ENCODE measurements at places on chromosomes 2 and 18. TPM values are rescaled to one million over a fixed set of nuclear protein-coding genes. Genes with fewer than 3 reads are reported as not detected.

GRCh38 chr2:219661197-219661954 lies 33.9 kb downstream of the SLC4A3 start:
- no peaks in the 10 kb centered on the region for H3K27me3 ChIP-seq
- no peaks in the 10 kb centered on the region for H3K4me1 ChIP-seq
- no peak overlapping the region for H3K4me3 ChIP-seq
- no peaks in the 10 kb centered on the region for H3K36me3 ChIP-seq
- DNase-seq = no peak

DNA sequence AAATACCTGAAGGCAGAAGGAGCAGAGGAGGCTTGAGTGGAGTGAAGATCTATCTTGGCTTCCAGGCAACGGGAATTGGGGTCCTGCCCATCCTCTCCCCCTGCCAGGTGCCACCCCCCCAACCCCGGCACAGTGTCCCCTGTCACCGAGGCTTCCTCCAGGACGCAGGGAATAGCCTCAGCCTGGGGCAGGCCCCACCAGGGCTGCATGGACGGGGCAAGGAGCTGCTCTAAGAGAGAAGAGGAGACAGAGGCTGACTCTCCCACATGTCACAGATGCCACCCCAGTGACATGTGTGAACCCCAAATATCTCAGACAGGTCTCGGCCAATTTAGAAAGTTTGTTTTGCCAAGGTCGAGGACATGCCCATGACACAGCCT lies 42.1 kb downstream of the PXDN start:
- DNase-seq = no peak
- no peaks in the 10 kb centered on the region for H3K36me3 ChIP-seq
- H3K27ac ChIP-seq = no peak overlapping the region
- H3K27me3 ChIP-seq = no peaks in the 10 kb centered on the region

Gene FEV
- not detected for total RNA-seq

DNA sequence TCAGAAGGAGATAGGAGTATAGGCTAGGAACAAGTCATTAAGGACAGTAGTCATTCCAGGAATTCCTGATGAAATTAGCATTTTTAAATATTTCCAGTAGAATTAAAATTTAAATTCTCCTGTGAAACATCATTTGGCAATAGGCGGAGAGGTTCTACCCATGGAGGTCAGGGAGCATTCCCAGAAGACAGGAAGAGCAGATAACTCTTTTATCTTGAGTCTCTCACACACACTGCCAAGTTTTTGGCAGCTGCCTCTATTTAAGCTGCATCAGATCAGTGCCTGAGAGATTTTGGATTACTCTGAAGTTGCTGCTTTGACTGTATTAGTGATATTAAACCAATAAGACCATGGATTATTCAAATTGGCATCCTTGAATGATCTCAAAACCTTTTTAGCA lies 714.7 kb downstream of the EPHA4 start:
- H3K27ac ChIP-seq = no peak overlapping the region
- H3K4me3 ChIP-seq = no peak overlapping the region
- no peaks in the 10 kb centered on the region for H3K27me3 ChIP-seq
- no peaks in the 10 kb centered on the region for H3K36me3 ChIP-seq

DNA sequence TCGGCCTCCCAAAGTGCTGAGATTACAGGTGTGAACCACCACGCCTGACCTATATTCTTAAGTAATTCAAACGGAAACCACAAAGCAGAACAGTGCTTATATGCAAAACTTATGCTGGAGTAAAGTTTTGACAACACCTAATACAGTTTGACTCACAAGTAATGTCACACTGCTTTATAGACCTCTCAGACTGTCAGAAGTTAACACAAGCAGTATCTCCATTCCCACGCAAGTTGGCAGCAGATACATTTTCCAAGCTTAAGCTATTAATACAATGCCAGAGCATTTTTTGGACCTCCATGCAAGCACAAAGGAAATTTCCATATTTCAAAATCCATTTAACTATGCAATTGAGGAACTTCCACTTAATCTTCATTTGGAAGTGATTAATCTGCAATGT lies 21.0 kb upstream of the SANBR start:
- H3K36me3 ChIP-seq = peaks cover 3% of the 10 kb centered on the region
- peak; percentile 25 for DNase-seq
- no peaks in the 10 kb centered on the region for H3K27me3 ChIP-seq
- H3K27ac ChIP-seq = no peak overlapping the region

DNA sequence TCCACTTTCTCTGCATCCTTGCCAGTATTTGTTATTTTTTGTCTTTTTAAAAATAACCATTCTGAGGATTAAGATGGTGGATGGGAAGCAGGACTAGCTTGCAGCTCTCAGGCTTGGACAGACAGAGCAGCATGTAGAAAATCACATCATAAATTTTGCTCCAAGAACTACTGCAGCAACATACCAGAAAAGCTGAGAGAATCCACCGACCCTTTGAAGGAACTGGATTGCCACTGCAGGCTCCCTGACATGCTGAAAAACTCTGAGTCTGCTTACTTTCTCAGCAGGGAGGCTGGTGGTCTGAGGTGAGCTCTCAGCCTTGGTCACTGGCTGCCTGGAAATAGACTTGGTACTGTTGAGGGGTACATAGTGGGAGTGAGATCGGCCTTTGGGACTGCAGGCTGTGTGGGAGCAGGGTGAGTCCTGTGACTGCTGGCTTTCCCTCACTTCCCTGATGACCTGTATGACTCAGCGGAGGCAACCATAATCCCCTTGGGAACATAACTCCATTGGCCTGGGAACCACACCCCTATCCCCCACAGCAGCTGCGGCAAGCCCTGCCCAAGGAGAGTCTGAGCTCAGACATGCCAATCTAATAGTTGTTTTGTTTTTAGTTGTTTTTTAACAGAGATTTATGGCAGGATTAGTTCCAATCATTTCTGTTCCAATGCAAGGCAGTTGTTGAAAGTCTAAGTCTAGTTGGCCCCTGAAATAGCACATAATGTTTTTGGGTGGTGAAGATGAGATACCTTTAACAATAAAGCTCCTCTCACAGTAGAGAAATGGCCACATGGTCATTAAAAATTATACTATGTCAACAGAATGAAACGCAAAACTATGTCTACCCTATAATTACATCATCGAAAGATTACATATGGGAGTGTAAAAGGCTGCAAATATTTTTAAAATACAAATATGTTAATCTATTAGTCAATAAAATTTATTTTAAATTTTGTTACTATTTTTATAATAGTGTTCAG lies 414.2 kb upstream of the CHAC2 start:
- H3K36me3 ChIP-seq = no peaks in the 10 kb centered on the region
- H3K27me3 ChIP-seq = no peaks in the 10 kb centered on the region
- H3K4me1 ChIP-seq = no peaks in the 10 kb centered on the region
- no peak overlapping the region for H3K4me3 ChIP-seq
- no peak overlapping the region for H3K27ac ChIP-seq
- no peak for DNase-seq

Gene UGT1A5
- 0.16 TPM for total RNA-seq

DNA sequence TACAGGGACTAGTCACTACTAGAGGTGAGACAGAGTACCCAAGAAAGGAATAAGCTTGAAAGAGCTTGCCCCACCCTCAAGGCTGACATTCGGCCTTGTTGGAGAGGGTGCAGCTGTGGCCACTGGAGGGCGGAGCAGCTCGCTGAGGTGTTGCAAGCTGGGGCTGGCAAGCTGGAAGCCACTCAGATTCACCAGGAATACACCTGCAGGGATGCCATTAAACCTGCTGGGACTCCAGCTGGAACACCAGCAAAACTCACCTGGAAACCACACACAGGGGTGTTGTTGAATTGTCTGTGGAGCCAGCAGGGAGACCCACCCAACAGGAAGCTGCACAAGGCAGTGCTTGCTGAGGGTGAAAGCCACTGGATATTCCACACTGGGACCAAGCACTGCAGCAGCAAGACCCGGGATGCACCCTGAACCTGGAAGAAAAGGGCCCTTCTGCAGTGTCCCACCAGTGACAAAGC lies 26.1 kb downstream of the KCTD18 start:
- no peak overlapping the region for H3K27ac ChIP-seq
- peaks cover 7% of the 10 kb centered on the region for H3K4me1 ChIP-seq

GRCh38 chr2:188893972-188894371 lies 80.2 kb upstream of the COL3A1 start:
- H3K36me3 ChIP-seq = no peaks in the 10 kb centered on the region
- no peaks in the 10 kb centered on the region for H3K4me1 ChIP-seq
- H3K4me3 ChIP-seq = no peak overlapping the region
- H3K27ac ChIP-seq = no peak overlapping the region

GRCh38 chr2:108182489-108182888 lies 57.3 kb upstream of the SULT1C3 start:
- no peaks in the 10 kb centered on the region for H3K4me1 ChIP-seq
- no peak overlapping the region for H3K4me3 ChIP-seq
- DNase-seq = peak; percentile 45
- H3K27ac ChIP-seq = no peak overlapping the region
- H3K36me3 ChIP-seq = no peaks in the 10 kb centered on the region

- H3K36me3 ChIP-seq = no peaks in the 10 kb centered on the region
- H3K27me3 ChIP-seq = no peaks in the 10 kb centered on the region
- H3K4me3 ChIP-seq = no peak overlapping the region
- peaks cover 48% of the 10 kb centered on the region for H3K4me1 ChIP-seq
Observed at GRCh38 chr2:120842456-120843439, 107.1 kb downstream of the GLI2 start.

Gene EFR3B
- total RNA-seq = 3.6 TPM

Gene UGT1A9
- not detected for total RNA-seq

- DNase-seq = no peak
- H3K4me1 ChIP-seq = peaks cover 10% of the 10 kb centered on the region
- no peaks in the 10 kb centered on the region for H3K27me3 ChIP-seq
- no peak overlapping the region for H3K4me3 ChIP-seq
Observed at GRCh38 chr2:66477135-66477842, 42.4 kb downstream of the MEIS1 start.

GRCh38 chr2:111654829-111655228 lies 229.2 kb downstream of the ANAPC1 start:
- no peaks in the 10 kb centered on the region for H3K36me3 ChIP-seq
- no peaks in the 10 kb centered on the region for H3K27me3 ChIP-seq
- no peak overlapping the region for H3K4me3 ChIP-seq
- DNase-seq = no peak

- no peaks in the 10 kb centered on the region for H3K36me3 ChIP-seq
Observed at GRCh38 chr18:33817096-33817495, 239.1 kb downstream of the ASXL3 start.

GRCh38 chr18:3486512-3486911 lies 36.5 kb downstream of the TGIF1 start:
- DNase-seq = no peak
- no peaks in the 10 kb centered on the region for H3K27me3 ChIP-seq
- no peak overlapping the region for H3K4me3 ChIP-seq
- no peaks in the 10 kb centered on the region for H3K4me1 ChIP-seq
- H3K27ac ChIP-seq = no peak overlapping the region

- H3K4me1 ChIP-seq = peaks cover 11% of the 10 kb centered on the region
- H3K27ac ChIP-seq = no peak overlapping the region
- no peak for DNase-seq
- no peaks in the 10 kb centered on the region for H3K36me3 ChIP-seq
Observed at GRCh38 chr2:235612181-235612950, 118.5 kb downstream of the AGAP1 start.

Measured in testis (tissue), 5 donors.